ENCODE measurements at places on chromosomes 16 and 17.

DNA sequence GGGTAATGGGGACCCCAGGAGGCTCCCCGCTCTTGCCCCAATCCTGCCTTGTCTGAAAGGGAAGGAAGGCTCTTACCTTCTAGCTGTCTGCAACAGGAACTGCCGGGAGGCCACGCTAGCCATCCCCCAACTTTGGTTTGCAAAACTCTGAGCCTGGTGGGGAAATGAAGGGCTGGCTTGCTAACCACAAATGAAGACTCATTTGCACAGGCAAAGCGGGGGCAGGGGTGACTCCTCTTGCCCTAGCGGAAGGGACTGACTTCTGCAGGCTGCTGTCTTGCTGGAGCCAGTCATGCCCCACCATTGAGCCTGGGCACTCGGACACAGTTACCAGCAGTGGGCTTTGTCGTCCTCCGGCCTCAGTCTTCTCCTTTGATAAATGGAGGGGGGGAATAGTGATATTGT, 52.6 kb downstream of the PLCG2 start:
- no peak for DNase-seq

DNA sequence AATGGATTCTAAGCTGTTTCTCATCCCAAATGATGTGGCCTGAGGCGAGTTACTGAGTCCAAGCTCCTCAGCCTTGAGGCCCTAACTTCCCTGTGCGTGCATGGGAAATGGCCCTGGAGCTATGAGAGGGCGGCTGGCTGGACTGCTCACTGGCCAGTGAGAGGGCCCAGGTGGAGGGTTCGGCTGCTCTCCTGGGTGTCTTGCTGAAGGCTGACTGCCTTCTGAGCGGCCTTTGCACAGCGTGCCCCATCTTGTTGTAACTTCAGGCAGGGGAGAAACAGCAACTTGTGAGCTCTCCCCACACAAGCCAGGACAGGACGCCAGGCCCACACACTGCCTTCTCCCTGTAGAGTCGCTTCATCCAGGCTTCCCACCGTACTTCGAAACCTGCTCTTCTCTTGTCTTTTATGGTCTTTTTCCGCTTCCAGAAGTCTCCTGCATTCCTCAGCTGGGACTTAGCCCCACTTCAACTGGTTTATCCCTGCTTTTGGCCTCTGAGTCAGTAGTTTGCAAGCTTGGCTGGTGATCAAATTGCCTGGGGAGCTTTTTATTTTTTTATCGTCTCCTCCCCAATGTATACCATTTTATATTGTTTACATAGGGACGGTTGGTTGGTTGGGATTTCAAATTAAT, 13.3 kb downstream of the CDH3 start:
- DNase-seq = peak; percentile 41

DNA sequence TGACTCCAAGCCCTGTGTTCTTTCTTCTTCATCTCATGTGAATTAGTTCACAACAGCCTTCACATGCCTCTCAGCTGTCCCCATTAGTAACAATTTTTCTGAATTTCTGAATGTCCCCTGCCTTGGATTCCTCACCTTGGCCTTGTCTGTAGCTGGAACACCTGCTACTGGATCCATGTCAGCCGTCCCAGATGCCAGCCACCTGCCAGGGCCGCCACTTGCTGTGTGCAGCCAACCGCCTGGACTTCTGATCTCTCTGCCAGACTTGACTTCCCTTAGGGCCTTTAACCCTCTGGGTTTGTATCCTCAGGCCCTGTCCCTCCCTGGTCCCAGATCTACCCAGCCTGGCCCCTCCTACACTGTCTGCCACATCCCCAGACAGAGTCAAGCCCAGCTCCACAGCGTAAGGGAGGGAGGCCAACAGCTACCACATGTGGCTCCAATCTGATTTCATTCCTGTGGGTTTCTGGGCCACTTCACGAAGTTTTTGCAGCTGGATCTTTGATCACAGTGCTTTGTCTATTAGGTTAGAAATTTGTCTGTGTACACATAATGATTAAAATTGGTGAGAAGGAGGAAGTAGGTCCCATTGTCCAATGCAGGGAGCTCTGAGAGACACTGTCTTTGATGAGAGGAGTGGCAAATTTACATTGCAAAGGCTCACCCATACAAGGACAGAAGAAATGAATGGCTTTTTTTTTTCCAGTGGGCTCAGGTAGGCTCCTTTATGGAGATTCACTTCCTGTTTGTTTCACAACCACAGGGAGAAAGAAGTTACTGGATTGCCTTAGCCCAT, 15.3 kb downstream of the MPP2 start:
- DNase-seq = no peak

- no peak for DNase-seq
Measured at GRCh38 chr17:79997011-79997660, 38.5 kb downstream of the TBC1D16 start.

DNA sequence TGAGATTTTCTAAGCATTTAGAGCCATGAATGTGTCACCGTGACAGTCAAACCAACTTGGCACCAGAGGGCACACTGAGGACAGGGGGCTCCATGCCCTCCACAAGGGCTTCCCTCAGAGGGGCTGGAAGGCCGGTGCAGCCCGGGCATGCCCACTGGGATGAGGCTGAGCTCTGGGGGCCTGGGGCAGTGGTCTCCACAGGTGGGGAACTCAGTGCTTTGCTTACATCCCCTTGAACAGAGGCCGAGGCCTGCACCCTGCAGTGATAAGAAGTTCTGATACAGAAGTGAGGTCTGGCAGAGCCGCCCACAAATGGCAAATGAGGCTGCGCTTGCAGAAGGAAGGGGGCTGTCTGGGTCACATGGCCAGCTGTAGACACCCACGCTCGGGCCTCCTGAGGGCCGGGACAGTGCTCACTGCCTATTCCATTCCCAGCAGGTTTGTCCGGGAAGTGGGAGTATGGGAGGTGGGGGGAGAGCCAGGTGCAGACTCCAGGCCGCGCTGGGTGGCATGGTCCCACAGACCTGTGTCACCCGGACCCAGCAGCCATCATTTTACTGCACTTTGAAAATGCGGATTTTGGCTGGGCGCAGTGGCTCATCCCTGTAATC, 116.8 kb upstream of the CREBBP start:
- DNase-seq = no peak
